SIG-M5 (cell line): ENCODE measurements at places on chromosomes 3 and 15.

GRCh38 chr3:61438253-61439121 is 122.9 kb upstream of the PTPRG start:
- DNase-seq = no peak

DNA sequence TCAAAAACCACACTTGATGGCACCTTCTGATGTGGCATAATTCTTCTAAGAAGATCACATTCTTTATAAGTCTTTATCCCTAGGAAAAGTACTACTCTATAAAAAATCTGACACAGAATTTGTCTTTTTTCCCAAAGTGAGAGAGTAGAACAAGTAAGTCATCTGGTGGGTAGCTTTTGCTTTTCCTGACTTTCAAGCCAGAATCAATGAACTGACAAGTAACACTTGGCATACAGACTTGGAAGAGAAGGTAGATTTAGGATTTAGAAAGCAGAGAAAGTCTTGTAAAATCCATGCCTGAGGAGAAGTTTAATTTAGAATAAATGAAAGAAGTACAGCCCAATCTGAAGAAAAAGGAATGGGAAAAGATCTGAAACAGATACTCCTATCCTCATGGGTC is 66.6 kb upstream of the TUSC7 start:
- no peak for DNase-seq

DNA sequence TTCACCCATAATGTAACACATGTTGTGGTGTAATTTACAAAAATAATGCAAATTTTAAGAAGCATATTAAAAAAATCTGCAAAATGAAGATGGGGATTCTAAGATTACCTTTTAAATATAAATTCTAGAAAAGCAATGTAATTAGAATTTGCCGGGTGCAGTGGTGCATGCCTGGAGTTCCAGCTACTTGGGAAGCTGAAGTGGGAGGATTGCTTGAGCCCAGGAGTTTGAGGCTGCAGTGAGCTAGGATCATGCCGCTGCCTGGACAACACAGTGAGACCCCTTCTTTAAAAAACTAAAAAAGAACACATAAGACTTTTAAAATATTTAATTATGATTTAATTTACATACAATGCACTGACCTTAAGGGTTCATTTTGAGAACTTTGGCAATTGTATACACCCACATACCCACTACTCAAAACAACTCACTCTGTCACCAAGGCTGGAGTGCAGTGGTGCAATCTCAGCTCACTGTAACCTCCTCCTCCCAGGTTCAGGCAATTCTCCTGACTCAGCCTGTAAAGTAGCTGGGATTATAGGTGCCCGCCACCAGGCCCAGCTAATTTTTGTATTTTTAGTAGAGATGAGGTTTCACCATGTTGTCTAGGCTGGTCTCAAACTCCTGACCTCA is 134.0 kb upstream of the TBL1XR1 start:
- no peak for DNase-seq

DNA sequence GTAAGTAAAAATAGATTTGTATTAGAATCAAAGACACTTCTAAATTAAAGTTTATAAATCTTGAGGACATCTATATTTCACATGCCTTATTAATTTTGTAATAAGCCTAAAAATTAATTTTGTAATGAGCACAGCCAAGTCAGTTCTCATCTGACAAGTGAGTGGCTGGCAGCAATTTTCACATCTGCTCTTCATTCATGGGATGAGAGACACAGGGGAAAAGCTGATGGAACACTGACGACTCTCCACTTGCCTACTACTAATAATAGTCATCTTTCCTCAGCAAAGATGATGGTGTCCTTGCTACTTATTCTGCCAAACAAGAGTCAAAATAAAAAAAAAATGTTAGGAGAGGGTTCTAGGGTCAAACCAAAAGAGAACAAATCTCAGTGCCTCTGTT is 14.4 kb upstream of the CMSS1 start:
- no peak for DNase-seq

DNA sequence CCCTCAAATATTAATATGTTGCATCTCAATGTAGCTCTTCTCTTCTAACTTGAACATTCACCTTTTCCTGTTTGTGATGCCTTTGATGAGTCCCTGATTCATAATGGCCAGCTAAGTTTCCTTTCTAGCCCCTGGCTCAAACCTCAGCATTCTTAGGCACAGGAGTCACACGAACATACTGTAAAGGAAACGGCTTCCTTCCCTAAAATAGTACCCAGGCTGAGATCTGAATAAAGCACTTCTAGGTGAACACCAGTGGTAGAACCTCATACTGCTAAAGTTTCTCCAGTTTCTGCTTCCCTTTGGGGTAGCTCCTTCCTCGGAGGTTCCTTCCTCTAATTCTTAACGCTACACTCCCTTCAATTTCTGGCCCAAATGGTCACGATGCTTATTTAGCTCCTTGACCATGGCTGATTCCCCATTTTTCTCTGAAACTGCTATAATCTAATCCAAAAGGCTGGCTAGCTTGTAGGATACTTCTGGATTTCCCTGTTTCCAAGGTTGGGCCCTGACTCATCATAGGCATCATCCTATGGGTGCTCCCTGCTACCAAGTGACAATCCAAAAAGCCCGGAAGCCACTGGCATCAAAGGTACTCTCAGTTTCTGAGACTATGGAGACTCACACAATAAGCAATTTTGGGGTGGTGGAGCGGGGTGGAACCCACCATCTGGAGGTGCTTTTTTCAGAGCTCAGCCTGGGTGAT is 2.4 kb downstream of the ANAPC13 start:
- no peak for DNase-seq

DNA sequence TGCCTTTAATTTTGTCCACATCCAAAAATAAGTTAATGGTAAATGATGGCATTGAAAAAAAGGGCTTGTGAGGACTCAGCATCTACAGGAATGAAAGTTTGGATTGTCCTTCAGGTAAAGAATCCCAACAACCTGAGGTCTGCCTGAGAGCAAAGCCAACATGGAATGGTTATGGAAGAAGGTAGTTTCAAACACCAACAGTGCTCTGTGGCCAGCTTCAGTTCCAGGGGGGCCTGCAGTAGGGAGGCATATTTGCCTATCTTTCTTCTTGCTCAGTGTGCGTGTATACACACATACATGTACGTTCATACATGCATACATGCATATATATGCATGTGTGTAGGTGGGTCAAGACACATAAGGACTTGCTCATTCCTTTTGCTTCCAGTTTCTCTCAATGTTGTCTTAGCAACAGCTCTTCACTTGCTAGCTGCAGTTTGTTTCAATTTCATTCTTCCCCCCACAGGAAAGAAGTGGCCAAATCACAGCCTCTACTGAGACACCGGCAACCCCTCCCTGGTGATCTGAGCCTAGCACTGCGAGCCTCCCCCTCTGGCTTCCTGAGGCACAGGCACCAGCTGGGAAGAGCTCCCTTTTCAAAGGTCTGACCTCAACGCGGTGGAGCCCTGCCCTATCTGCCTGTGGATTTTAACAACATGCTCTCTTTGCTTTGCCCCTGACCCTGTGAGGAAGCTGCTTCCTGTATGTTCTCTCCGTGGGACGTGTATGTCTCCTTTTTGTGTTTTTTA is 146.2 kb downstream of the KLF13 start:
- DNase-seq = no peak

GRCh38 chr3:12316729-12317351 is 28.0 kb downstream of the PPARG start:
- DNase-seq = no peak

GRCh38 chr3:95184038-95184437 is 1121.2 kb downstream of the NSUN3 start:
- DNase-seq = no peak

GRCh38 chr15:43941555-43941954 is 114.8 kb downstream of the WDR76 start:
- no peak for DNase-seq

DNA sequence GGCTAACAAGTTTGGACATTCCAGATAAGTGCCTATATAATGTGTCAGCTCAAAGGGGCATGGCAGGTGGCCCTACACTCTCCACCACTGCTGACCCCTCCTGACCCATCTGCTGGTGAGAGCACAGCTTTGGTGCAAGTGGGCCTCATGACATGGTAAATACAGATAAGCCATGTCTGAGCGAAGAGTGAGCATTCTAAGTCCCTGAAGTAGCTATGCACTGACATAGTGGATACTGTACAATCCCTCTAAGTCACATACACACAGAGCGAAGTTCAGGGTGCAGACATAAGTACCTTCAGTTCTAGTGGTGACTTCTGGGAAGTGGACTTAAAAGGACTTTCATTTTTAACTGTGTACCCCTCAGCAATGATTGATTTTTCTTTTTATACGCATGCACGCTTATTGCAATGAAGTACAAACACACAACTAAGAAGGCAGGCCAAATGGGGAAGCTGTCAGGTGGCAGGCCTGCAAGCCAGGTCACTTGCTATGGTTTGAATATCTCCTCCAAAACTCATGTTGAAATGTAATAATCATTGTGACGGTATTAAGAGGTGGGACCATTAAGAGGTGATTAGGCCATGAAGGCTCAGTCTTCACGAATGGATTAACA is 41.5 kb downstream of the TBC1D2B start:
- DNase-seq = no peak

- no peak for DNase-seq
Measured at GRCh38 chr3:98540346-98540745, 8.6 kb downstream of the GPR15 start.

- DNase-seq = no peak
Measured at GRCh38 chr3:52827441-52827840, 3.0 kb downstream of the ITIH4 start.

- no peak for DNase-seq
Measured at GRCh38 chr15:44034334-44034733, 160.7 kb downstream of the FRMD5 start.

- no peak for DNase-seq
Measured at GRCh38 chr3:64599651-64600050, 88.1 kb downstream of the ADAMTS9 start.

- DNase-seq = no peak
Measured at GRCh38 chr15:23457890-23458289, 10.8 kb upstream of the GOLGA6L2 start.

GRCh38 chr3:149473357-149474249 is 894 bp upstream of the TM4SF4 start:
- DNase-seq = no peak

DNA sequence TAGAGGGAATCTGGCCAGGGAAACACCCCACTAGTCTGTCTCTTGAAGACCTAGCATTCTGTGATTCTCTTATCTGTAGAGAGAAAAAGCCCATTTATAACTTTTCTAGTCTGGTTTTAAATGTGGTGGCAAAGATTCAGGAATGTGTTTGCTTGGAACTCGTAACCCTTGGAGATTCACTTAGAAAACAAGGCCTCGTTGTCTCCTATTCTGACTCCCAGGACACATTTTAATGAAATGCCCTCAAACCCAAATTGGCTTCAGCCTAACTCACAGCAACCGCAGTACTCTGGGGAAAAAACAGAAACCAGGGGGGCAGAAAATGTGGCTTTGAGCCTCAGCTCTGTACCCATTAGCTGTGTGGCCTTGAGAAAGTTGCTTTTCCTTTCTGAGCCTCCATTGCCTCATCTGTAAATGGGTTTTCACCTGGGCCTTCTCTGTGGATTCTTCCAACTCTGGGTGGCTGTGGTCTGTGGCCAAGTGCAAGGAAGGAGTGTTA is 36.5 kb downstream of the RPLP1 start:
- no peak for DNase-seq

DNA sequence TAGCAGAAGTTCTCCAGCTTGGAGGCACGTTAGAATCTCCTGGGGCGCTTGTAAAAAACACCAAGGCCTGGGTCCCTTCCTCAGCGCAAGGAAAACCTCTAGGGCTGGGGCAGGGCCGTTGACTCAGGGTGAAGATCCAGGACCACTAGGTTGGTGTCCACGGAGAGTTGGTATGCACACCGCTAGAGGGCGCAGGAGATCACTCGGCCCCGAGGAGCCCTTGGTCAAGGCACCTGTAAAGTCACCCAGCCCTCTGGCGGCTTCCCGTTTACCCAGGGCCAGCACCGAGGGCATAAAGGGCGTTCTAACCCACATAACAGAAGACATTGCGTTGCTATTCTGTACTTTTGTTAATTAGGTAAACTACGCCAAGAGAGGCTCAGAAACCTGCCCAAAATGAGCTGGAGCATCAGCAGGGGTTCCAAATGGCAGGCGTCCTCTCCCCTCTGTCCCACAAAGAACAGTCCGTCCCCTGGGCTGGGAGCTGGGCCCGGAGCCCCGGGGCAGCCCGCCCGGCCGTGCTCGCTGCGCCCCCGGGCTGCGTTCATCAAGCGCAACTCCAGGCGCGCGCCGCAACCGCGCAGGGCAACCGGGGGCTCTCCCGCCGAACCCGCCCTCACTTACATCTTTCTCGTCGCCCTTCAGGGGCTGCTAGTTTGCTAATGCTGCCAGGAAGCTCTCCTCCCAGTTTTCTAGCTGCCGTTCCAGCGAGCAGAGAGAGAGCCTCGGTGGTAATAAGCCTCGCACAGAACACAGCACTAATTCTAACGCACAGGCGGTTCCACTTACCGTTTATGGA is 332.1 kb downstream of the ARRDC4 start:
- DNase-seq = no peak

- no peak for DNase-seq
Measured at GRCh38 chr3:55651011-55651410, 163.9 kb upstream of the WNT5A start.

GRCh38 chr15:43229977-43230376 is 9.2 kb upstream of the EPB42 start:
- DNase-seq = no peak
